Activated naive CD4-positive, alpha-beta T cell (primary cell): ENCODE measurements at places on chromosomes 7 and 10.

GRCh38 chr7:147915781-147916180, 674.8 kb upstream of the C7orf33 start:
- no peak for DNase-seq

DNA sequence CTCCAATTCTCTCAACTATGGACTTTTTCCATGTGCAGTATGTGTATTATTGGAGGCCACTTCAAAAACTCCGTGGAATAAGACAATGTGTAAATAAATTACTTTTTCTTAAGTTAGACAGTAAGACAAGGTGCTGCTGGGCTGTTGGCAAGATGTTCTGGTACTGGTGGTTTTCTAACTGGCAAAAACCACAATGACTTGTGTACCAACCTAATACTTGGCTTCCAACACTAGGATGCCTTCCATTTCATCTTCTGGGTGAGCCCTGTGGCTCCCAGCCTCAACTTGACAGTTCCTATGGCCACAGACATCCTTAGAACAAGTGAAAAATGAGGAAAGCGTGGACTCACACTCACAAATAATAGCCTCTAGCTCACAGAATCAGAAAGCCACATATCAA, 77.0 kb downstream of the OSBPL3 start:
- DNase-seq: no peak

DNA sequence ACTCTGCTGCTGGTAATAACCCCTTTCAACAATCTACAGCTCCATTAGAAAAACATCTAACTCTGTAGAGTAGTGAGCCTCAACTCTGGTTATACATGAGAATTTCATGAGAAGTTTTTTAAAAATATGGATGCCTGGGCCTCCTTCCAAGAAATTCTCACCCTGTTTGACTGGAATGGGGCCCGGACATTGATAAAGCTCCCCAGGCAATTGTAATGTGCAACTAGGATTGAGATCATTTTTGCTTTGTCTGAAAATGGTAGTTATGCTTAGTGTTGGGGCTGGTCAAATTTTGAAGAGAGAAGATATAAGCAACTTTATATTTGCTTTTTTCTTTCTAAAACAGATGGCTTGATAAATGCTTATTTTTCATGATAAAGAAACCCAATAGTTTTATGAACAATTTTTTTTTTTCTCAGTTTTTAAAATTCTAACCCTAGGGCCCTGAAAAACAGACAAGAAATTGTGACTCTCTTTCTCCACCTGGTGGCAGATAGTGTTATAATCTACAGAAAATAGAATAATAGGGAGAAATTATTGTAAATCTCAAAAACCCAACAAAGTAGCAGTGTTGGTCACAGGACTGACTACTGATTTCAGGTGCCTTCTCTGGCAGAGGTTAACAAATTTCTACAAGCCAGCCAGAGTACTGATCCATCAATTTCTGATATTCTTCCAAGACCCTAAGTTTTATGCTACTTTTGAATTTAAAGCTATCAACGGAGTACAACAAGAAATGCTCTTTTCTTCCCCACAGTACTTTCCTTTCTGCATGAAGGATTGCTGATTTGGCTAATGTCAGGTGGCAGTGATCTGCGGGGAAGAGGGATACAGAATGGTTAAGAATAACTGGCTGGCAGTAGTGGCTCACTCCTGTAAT, 174.8 kb downstream of the DKK1 start:
- DNase-seq: no peak

- DNase-seq: no peak
Measured at GRCh38 chr10:44051584-44052385, 333.1 kb downstream of the CXCL12 start.

GRCh38 chr7:47944536-47945260, 3.6 kb downstream of the PKD1L1 start:
- DNase-seq: no peak

DNA sequence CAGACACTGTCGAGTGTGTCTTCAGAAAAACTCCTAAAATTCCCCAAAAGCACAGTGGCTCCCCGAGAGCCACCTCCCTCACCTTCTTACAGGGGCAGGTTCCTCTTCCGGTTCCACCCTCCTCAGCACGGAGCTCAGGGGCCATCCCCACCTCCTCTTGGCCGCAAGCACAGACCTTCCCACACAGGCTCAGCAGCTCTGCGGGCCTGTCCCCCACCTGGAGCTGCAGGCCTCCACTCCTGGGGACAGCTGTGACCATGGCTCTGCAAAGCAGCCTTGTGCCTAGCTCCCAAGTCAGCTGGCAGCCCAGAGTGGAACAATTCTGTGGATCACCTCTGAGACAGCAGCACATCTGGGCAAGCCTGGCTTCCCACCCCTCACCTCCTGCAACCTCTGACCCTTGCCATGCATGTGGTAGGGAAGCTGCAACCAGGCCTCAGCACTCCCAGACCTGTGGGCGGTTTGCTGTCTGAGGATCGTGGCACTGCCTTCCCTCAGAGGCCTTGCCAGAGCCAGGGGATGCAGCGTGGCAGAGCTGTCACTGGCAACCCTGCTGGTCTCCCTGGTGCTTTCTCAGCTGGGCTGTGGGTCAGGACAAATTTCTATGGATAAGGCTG, 79.7 kb downstream of the ALOX5 start:
- DNase-seq: no peak

DNA sequence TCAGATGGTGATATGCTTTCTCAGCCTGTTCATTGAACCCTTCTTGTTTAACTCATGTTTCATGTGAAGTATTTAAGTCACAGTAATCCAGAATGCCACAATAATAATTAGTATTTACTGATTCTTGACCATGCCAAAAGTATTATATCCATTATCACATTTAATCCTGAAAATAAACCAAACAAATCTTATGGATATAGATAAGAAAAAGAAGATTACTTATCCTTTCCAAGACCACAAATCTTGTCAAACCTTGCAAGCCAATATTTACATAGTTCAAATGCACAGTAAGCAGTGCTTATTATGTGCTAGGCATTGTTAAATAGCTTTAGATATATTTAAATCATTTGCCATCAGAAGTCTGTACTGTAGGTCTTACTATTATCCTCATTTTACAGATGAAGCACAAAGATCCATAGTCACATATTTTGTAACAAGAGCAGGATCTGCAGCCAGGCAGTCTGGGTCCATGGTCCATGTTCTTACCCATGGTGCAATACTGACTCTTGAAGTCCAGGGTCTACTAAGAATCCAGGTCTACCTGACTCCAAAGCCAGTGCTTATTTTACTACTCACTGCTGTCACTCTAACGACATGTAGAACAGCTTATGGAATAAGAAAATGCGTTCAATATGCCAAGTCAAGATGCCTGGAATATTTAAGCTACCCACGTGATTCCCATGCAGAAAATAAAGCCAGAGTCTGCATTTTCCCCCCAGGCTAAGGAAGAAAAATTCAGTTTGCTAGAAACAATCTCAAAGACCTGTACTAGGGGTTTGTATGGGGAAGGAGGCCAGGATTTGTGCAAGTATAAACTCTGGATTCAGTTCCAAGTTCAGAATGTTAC, 984.8 kb upstream of the LRRTM3 start:
- no peak for DNase-seq

GRCh38 chr10:33955676-33956075, 621.2 kb upstream of the NRP1 start:
- no peak for DNase-seq

- DNase-seq: no peak
Measured at GRCh38 chr10:77391605-77392235, 245.9 kb downstream of the KCNMA1 start.

GRCh38 chr10:120578890-120579289, 121.9 kb downstream of the PLPP4 start:
- no peak for DNase-seq

GRCh38 chr10:93173967-93174845, 100.5 kb downstream of the CYP26A1 start:
- DNase-seq: no peak

DNA sequence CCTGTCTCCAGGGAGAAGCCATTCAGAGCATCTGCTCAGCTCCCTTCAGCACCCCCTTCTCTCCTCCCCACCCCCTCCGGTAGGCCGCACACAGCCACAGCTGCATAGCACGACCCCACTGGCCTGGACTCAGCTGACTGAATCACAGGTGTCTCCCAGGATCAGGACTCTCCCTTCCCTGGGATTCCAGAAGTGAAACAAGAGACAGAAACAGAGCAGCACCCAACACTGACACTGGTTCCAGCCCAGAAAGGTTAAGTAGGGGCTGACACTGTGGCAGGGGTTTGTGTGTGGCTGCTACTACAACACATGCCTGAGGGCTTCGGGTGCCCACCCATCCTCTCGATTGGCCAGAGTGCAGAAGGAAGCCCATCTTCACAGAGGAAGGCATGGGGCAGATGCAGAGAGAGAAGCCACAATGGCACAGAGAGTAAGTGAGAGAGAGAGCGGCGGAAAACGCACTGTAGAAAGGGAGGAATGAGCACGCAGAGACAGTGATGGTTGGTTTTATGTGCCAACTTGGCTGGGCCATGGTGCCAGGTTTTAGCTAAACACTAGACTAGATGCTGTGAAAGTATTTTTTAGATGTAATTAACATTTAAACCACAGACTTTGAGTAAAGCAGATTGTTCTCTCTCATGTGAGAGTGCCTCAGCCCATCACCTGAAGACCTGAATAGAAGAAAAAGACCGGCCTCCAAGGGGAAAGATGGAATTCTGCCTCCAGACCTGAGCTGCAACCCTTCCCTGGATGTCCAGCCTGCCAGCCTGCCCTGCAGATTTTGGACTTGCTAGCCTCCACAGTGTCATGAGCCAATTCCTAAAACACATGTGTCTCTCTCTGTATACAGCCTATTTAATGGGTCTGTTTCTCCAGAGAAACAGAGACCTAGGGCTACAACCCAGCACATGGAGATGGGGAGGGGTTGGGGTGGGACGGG, 107.5 kb downstream of the GRB10 start:
- DNase-seq: no peak

- no peak for DNase-seq
Measured at GRCh38 chr7:644381-645305, 81.9 kb upstream of the DNAAF5 start.

- DNase-seq: no peak
Measured at GRCh38 chr10:78752221-78752620, 316.5 kb upstream of the ZMIZ1 start.

GRCh38 chr7:81236560-81236959, 317.7 kb upstream of the SEMA3C start:
- DNase-seq: no peak

- no peak for DNase-seq
Measured at GRCh38 chr7:127831318-127832219, 179.6 kb downstream of the SND1 start.

- no peak for DNase-seq
Measured at GRCh38 chr7:81925530-81925929, 155.7 kb upstream of the HGF start.

DNA sequence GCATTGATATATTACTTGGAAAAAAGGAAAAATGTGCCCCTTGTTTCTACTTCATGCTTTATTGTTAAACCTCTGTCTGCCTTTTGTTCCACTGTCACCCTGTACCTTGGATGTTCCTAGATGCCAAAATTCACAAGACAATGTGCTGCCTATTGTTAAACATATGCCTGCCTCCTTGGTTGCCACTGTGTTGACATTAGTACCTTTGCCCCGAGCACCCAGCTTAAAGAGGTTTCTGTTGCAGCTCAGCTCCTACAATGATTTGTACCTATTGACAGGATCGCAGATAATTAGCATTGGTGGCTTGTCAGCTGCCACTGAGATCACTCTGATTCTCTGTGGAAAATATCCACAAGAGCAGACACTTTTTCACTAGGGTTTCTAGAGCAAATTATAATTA, 188.0 kb downstream of the KCND2 start:
- DNase-seq: no peak
